Inflammatory macrophage treated with lipopolysaccharide for 1 hour (primary cell): ENCODE measurements at places on chromosomes 13 and 19.

GRCh38 chr13:73672492-73672891, 461.7 kb downstream of the KLF12 start:
- DNase-seq, result no peak

DNA sequence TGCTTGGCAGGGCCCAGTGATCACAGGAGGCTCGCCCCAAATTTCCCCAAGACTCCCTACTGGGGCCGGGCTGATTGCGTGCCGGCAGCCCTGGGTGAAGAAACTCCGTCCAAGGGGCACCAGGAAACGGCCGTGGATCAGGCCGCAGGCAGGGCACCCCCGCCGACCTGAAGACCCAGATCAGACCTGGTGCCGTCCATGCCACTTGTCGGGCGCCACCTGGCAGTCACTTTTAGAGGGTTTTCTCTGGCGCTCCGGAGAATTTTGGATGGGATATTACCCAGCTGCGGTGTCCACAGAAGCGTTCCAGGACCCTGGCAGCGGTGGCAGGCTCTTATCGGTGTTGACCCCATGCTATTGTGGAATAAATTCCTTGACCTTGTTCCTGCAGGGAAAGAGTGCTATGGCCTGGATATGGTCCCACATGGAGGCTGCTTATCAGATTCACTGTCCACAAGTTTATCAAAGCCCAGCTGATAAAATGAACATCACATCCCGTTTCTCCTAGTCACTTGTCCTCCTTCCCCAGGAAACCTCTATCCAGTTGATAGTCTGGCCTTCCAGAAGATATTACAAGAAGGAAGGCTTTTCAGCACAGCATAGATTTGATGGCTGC, 38.2 kb downstream of the IGFL2 start:
- no peak for DNase-seq

DNA sequence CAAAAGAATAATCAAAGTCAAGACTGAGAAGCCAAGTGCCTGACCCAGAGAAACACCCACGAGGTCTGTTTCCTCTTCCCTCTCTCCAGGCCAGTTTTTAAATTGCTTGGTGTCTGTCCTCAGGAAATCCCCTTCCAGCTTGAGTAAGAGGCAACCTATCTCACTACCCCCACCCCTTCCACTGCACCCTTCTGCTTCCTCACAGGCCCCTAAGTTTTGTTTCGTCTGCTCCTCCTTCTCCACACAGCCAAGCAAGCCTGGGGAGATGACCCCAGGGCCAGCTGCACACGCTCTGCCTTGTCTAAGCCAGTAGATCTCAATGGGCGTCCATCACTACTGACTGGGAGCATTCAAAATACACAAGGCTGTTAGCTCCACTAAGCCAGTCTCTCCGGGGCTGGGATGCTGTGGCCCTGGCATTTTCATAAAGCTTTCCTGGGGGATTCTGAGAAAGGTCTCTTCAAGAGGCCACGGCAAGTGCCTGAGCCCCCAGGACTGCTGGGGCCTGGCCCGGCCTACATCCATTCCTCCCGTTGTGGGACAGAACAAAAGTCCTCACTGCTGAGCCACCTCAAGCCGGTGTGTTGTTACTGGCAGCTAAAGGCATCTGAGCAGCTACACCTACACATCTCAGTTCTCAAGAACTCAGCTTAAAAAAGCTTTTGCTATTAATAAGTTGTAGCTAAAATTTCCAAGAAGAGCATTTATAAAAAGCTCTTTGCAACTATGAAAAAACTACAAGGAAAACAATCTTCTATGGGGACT, 14.9 kb upstream of the IL4I1 start:
- peak; percentile 82 for DNase-seq

DNA sequence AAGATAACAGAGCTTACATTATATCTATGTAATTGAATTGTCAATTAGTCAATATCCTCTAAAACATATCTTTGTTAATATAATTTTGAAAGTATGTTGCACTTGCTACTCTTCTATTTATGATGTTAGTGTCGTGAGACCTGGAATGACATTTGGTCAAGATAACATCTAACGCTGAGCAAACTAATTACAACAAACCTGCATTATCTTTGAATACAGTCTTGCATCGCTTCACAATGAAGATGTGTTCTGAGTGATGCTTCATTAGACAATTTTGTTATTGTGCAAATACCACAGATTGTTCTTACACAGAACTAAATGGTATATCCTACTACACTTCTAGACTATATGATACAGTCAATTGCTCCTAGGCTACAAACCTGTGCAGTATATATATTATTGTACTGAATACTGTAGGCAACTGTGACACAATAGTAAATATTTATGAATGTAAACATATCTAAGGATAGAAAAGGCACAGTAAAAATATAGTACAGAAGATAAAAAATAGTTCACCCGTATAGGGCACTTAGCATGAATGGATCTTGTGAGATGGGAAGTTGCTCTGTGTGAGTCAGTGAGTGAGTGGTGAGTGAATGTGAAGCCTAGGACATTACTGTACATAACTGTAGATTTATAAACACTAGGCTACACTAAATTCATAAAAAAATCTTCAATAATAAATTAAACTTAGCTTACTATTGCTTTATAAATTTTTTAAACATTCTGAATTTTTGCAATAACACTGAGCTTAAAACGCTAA, 1773.8 kb downstream of the PCDH9 start:
- DNase-seq, result no peak

DNA sequence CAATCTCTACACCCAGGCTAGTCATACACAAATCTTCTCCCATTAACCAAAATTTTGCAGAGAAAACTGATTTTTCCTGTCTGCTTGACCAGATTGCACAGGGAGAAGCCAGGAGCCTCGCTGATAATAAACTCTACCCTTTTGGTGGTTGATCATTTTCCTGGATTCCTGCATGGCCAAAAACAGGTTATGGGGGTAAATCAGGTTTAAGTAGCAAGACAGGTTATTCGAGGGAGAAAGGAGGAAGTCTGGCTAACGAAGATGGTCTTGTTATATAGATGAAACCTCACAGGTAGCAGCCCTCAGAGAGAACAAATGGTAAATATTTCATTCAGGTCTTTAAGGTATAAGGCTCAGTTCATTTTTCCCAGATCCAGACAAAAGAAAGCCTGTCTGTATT, 16.0 kb upstream of the CEACAM6 start:
- DNase-seq, result no peak

GRCh38 chr13:27381601-27382000, 42.8 kb upstream of the GTF3A start:
- no peak for DNase-seq

DNA sequence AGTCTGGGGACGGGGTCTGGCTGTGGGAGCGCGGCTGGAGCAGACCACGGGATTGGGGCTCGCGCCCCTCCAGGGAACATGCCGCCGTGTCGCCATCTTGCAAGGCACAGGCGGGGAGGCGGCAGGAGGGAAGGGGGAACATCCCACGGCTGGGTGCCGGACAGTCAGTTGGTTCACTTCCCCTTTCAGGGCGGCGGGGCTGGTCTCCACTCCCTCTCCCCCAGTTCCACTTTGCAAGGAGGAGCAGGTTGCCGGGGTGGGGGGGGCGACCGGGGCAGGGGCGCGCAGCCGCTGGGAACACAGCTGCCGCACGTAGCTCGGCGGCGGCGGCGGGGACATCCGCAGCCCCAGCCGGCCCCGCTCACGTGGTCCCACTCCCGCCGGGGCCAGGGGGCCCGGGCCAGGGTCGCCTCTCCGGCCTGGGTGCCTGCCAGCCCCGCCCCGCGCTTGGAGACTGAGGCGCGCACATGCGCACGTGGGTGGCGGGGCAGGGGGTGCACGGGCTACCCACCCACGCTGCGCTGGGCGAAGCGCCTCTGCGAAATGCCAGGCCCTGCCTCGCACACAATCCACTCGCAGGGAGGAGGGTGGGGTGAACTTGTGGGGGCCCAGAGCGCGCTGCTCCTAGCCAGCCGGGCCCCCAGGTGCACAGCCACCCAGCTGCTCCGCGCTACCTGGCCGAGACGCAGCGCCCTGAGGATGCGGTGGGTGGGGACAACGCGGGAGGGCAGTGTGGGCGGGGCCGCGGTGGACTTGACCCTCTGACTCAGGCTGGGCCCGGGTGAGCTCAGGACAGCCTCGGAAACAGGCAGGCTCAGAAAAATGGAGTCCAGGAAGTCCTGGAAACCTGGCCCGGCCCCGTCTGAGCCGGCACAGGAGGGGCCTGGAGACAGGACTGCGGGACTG, 6.4 kb downstream of the KLF16 start:
- peak; percentile 76 for DNase-seq

GRCh38 chr19:14603990-14604387, 21.1 kb downstream of the CLEC17A start:
- no peak for DNase-seq

DNA sequence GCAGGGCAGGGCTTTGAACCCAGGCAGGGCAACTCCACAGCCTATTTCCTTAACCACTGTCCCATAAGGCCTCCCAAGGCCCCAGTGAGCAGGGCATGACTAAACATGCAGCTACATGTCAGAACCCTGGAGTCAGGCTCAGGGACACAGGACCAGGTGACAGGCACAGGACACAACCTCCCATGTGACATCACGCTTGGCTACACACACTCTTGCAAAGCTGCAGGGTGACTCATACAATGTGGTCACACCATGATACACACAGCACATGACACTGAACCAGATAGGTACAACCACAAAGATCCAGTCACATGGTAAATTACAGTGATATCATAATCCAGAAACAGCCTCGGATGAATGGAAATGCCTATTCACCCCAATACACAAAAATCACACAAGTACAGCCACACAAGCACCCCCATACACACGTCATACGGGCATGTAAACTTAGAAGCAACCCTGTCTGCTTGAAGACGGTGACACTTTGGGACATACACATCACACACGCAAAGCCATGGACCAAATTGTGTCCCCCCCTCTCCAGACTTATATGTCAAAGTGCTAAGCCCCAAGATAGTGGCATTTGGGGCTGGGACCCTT, 14.5 kb downstream of the KLK4 start:
- DNase-seq, result peak; percentile 81

GRCh38 chr13:39364947-39365468, 238.0 kb downstream of the LHFPL6 start:
- no peak for DNase-seq

DNA sequence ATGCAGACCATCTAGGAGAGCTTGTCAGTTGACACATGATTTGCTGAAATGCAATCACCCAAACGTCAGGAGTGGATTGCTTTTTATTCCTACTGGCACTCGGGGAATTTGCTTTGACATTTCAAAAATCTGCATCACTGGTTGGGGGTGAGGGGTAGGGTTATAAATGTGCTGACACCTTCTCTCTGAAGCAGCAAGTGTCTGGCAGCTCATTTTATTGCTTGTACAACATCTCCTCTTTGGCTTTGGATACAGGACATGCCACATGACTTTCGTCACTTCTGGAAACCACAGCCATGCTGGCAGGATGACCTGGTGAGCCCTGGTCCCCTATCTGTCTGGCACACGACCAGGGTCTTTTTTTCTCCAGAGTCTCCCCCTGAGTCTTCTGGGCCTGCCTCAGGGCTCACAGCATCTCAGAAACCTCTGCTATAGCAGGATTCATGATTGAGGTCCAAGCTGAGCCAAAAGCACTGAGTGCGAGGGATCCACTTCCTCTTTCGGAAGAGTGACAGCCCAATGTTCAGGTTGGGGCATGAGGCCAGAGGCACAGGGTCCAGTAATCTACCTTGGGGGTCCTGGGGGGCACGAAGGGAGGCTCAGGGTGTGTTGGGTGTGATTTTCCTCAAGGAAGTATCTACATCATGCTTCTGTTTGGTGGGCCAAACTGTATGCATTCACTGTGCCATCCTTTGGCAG, 60.1 kb downstream of the HSPH1 start:
- no peak for DNase-seq

- no peak for DNase-seq
Observed at GRCh38 chr19:28023064-28023463, 1189.9 kb downstream of the UQCRFS1 start.

DNA sequence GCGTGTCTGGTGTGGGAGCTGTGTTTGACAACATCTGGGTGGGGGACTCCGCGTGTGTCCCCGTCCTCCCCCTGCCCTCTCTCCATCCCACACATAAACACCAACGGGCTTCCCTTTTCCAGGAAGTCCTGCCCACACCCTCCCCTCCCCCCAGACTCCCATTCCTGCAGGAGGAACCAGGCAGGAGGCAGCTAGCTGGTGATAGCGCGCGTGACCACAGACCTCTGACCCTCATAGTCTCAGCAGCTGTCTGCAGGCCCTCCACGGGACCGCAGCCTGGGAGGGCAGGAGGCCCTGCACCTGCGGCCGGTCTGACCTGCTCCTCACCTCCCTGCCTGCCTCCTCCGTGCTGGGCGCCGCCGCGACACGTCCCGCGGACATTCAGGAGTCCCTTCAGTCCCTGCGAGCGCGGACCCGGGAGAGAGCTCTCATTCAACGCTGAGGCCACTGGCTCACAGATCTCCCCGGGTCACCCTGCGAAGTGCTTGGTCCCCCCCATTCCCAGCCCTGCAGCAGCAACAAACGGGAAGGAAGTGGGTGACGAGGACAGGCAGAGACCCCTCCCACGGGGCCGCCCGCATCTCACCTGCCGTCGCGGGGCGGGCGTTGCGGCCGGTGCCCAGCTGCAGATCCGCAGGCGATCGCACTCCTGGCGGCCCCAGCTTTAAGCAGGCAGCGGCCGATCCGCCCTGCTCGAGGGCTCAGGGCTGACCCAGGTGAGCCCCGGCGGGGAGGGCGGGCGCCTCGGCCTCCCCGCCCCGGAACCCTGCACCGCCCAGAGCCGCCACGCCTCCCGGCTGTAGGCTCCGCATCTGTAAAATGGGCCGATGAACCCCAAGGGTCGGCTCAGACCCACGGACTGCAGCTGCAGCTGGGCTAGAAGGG, 1.1 kb upstream of the ACP5 start:
- peak; percentile 47 for DNase-seq

DNA sequence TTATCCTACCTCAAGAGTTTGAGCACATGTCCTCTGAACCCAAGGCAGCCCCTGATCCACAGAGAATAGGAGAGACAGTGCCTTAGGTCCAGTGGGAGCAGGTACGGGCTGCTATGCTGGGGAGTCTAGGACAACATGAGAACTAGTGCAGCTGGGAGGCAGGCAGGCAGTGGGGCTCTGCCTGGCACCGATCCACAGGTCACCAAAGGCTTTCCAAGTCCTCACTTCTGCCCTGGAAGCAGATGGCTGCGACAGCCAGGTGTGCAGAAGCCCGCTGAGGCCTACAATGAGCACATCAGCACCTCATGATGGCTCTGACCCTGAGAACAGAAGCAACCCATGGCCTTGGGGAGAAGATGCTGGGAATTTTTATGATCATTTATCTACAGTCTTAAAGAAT, 29.8 kb upstream of the EPHX3 start:
- no peak for DNase-seq

- no peak for DNase-seq
Observed at GRCh38 chr19:10680545-10681135, 20.6 kb upstream of the QTRT1 start.

DNA sequence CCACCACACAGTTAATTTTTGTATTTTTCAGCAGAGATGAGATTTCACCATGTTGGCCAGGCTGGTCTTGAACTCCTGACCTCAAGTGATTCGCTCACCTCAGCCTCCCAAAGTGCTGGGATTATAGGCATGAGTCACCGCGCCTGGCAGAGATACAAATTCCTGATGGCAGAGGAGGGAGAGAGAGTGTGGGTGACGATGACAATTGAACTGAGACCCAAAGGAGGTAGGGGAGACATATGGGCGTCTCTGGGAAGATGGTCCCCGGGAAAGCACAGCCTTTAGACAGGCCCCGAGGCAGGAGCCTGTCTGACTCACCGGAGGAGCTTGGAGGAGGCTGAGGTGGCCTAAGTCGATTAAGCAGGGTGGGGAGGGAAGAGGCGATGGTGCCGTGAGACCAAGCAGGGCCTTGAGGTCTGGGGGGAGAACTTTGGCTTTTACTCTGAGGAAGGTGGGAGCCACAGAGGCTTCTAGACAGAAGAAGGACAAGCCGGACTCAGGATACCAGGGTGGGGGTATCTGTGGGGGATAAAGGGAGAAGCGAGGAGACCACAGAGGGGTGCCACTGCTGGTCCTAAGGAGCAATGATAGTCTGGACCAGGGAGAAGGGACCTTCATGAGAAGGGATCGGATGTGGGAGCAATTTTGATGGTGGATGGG, 38.2 kb downstream of the ARRDC2 start:
- DNase-seq, result peak; percentile 21
